ENCODE measurements at places on chromosomes 7 and 10.

- DNase-seq: no peak
Measured at GRCh38 chr10:103192089-103192450, 1.0 kb downstream of the NT5C2 start.

GRCh38 chr10:63866075-63866746, 345.0 kb downstream of the REEP3 start:
- peak; percentile 57 for DNase-seq

GRCh38 chr7:22267930-22268615, 88.9 kb downstream of the RAPGEF5 start:
- no peak for DNase-seq

DNA sequence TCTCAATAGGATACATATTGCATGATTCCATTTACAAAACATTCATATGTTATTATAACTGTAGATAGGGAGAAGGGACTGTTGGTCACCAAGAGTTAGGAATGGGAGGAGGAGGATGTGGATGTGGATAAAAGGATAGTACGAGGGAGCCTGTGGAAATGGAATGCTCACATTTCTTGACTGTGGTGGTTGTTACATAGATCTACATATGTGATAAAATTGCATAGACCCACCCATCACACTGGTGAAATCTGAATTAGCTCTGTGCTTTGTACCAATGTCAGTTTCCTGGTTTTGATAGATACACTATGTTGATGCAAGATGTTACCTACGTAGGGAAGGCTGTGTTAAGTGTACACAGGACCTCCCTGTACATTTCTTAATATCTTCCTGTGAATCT, 233.5 kb upstream of the MTPN start:
- DNase-seq: no peak

DNA sequence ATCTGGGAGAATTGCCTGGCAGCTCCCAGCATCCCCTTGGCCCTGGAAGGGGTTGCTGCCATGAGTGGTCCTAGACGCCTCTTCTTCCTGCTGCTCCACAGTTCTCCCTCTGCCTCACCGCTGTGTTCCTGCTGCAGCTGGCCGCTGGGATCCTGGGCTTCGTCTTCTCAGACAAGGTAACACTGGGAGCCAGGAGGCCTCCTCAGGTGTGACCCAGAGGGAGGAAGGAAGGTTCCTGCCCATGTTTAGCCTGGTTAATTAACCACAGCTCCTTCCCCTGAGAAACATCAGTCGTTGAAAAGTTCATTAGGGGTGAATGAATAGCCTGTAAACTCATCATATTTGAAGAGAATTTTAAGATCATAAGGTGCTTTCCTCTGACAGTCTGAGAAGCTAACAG, 18.2 kb downstream of the TSPAN33 start:
- no peak for DNase-seq

DNA sequence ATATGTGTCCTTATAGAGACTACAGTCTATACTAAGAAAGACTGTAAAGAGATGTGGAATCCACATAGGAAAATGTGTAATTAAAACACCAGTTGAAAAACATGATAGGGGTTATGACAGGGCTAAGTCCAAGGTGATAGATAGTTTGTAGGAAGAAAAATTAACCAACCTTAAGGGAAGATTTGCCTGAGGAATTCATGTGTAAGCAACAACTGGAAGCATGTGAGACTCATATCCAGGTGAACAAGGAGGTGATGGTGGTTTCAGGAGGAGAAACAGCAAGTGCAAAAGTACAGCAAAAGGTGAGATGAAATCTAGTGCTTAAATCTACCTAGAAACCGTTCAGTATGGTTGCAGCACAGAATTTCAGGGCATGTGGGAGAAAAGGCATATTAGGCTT, 216.7 kb upstream of the ETV1 start:
- DNase-seq: no peak

- DNase-seq: no peak
Measured at GRCh38 chr7:102925976-102926782, 13.4 kb downstream of the LRRC17 start.

DNA sequence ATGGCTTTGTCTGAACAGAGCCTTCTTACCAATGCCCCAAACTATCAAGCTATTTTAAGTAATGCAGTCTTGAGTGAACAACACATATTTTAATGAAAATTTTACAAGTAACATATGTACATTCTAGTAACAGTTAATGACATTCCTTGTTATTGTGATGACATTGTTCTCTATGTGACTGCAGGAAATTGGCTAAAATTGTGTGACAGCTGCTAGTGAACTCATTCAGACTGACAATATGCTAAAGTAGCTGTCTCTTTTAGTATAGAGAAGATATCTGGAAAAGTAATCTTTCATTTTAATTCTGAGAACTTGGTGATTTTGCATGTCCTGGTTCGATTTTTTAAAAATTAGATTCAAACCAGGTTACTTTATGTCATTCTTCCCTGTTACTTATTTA, 259.8 kb upstream of the MAGI2 start:
- DNase-seq: no peak

DNA sequence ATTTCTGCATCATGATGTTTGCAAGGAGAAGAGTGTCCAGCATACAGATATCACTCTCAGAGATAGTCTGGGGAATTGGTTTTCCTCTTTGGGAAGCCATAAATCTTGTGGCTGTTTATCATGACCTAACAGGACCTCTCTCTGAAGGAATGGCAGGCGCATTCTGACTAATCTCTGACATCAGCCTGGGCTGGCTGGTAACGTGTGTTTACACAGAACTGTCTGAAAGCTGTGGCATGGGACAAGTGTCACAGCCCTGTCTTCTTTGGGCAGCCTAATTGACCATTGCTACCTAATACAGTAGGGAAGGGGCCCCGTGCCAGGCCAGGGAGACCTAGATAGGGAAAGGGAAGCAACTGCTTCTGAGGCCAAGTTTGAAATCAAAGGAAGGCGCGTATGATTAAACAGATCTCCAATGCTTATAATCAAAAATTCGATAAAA, 73.9 kb upstream of the CABCOCO1 start:
- no peak for DNase-seq

DNA sequence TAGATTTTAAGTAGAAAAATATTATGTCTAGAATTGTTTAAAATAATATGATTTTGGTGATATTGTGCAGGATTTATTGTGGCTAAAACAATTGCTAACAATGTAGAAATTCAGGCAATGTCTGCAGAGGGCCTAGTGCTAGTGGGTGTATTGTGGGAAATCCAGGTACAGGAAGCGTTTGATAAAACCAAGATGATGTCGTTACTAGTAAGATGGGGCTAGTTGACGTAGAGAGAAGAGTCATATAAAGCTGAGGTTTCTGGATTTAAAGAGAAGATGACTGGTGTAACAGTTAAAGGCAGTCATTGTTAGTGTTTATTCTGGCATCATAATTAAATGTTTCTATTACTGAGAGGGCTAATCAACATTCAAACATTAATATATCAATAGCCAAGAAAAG, 43.5 kb downstream of the ADK start:
- no peak for DNase-seq

GRCh38 chr7:155404976-155405375, 53.0 kb upstream of the EN2 start:
- DNase-seq: no peak

DNA sequence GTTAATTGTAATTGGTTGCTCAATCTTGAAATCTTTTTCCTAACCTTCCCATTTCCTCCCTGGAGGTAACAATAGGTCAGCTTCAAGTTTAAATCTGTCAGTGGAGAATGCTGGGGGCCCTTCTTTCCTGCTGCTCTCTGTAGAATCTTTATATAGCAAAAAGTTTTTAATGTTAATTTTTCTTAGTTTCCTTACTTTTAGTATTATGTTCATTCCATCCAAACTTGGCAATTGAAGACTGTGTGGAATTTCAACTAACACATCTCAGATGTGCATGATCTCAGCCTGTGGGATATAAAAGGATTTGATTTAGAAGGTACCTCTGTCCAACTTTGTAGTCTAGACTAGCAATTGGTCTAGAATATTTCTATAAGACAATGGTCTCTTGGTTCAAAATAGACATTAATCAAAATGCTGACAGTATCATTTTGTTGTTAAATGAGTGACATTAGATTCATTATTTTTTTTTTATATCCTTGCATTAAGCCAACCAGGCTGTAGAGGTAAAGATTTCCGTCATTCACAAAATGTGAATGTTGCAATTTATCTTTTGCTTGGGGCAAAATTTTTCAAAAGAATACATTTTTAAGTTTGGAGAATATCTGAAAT, 100.4 kb upstream of the SEMA3A start:
- no peak for DNase-seq

DNA sequence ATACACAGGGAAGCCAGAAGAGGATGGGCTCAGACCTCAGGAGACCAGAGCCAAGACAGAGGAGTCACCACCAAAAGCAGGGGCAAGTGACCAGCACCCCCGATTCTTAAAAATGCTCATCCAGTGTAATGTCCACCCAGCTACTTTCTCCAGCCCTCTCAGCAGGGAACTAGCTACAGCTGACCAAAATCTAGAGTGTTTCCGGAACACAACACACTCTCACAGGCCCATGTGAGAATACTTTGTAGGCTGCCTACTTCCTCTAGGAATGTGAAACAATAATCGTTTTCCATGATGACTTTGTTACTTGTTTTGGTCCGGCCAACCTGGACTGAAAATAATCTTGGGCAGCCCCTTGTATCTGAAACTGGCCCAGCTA, 14.5 kb downstream of the PSAP start:
- DNase-seq: no peak

DNA sequence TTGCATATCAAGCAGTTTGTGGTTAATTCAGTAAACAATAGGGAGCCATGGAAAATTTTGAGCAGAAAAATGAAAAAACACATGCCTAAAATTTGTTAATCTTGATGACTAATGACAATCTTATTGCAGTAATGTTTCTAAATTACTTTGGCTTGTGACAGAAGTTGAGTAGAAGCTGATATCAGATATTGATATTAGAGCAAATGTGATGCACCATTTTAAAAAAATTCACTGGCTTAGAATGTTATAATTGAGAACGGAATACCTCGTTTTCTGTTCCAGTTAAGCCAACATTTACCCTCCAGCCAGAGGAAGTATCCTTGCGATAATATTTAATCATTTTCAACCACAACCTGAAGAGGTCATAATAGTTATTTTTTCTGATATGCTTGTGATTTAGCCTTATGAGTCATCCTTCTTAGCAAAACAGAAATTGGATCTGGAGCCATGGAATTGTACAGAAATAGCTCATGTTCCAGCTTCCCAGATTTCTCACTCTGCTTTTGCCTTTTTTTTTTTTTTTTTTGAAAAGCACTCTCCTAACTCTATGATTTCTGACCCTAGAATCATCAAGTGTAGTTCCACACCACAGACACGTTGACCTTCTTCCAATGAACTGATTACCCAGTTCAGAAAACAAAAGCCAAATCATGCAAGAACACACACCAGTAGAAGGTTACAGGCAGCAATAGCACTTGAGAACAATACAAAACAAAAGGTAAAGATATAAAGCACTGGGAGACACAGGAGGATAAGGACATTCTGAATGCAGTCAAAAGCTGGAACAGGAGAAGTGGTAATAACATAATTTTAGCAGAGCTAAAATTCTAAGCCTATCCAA, 96.8 kb upstream of the PHYHIPL start:
- no peak for DNase-seq

GRCh38 chr10:122637376-122637775, 62.3 kb downstream of the C10orf120 start:
- DNase-seq: no peak

GRCh38 chr7:123039269-123039668, 43.8 kb upstream of the TAS2R16 start:
- DNase-seq: no peak

DNA sequence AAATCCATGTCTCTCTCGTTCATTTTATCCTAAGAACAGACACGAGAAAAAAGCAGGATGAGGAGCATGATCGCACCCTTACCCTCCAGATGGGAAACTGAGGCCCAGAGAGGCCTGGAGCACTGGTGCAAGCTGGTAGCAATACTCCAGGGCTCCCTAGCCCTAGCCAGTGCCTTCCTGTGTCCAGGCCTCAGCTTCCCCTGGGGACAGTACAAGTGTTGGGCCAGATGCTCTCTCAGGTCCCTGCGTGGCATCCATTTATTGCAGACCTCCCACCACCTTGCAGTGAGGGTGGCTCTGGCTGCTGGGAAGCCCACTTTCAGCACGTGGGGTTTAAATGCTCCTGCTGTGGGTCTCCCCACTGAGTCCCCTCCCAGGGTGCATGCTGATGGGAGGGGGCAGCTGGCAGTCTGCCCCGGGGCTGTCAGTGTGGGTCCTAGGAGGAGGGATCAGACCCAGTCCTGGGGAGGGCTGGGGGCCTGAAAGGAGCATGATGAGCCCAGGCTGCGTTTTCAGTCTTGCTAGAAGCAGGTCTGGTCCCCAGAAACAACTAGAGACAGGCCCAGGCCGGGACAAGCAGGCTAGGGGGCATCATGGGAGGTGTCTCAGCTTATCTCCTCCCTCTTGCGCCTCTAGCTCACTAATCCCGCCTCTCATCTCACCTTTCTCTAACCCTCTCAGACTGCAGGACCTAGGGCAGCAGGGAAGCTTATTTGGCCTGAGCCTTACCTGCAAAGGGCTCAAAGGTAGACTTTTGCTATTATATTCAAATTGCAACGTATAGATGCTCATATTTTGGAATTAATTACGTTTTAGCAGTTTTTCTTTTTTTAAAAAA, 662 bp upstream of the PPIF start:
- DNase-seq: no peak

GRCh38 chr10:84890706-84891105, 562.3 kb downstream of the CCSER2 start:
- DNase-seq: no peak

DNA sequence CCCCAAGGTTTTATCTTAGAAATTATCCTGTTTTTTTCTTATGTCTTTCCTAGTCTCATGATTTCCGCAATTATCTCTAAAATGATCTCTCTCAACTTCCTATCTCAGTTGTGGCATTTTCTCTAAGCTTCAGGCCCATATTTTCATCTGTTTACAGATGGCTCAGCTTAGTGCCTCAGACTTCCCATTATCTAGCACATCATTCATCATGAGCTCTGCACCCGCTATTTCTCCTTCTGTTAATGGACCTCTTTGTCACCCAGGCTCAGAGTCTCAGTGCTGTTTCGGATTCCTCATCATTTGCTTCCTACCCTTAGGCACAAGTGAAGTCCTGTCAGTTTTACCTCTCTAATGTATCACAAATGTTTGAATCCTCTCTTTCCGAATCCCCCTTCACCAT, 84.1 kb downstream of the BMPR1A start:
- no peak for DNase-seq

DNA sequence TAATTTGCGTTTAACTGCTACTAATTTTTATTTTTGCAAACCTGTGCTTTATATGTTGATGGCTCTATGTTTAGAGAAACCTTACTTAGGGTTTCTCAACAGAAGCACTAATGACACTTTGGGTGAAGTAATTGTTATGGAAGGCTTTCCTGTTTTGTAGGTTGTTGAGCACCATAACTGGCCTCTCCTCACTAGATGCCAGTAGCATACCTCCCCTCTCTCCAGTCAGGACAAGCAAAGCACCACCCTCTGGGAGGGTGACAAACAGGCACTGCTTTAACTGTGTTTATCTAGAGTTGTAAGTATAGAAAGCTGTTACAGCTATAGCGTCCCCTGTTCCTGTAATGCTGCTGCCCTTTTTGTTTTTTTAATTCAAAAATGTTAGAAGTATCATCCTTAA, 60.9 kb downstream of the WAC start:
- no peak for DNase-seq

GRCh38 chr10:46033602-46034011, 3.2 kb upstream of the NCOA4 start:
- DNase-seq: no peak

GRCh38 chr7:94146408-94146807, 142.3 kb upstream of the BET1 start:
- DNase-seq: no peak
